ENCODE measurements at places on chromosomes 3 and 15.

DNA sequence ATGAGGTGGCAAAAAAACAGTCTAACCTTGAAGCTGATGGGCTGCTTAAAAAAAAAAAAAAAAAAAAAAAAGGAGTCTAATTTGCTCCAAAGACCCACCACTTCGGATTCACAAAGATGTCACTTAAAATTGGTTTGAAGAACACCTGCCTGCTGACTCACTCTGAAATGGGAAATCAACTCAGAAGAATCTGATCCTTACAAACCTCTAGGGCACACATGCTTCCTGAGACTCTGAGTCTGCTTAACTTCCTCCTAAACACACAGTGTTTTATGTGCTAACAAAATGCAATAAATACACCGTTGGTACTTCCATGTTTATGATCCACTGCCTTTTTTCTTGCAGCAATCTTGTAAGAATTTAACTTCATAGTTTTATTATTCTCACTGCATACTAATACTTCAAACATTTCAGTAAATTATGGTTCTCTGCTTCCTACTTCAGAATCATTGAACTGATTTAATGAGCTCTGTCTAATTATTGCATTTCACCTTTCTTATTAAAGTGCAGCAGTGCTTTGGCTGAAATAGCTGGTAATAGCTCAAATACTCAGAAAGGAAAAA is 73.0 kb upstream of the FRMD4B start:
- DNase-seq, result no peak

GRCh38 chr3:159751146-159751545 is 237.5 kb upstream of the IL12A start:
- no peak for DNase-seq

- peak; percentile 14 for DNase-seq
Observed at GRCh38 chr3:4703054-4703480, 209.9 kb downstream of the ITPR1 start.

DNA sequence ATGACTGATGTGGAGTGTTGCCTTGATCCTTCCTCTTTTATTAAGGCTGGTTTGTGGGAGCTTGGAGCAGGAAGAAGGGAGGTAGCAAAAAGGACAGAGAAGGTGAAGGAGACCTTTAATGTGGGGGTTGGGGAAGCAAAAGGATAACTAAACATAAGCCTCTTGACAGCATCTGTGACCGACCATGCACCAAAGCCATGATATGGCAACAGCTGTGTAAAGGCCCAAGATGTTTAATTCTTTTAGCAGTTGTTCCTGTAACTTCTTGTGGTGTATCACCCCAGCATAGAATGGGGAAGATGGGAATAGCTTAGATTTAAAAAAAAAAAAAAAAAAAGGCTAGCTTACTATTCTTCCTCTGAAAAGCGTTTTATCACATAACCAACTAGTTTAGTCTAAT is 194.7 kb downstream of the KLHL25 start:
- DNase-seq, result no peak

DNA sequence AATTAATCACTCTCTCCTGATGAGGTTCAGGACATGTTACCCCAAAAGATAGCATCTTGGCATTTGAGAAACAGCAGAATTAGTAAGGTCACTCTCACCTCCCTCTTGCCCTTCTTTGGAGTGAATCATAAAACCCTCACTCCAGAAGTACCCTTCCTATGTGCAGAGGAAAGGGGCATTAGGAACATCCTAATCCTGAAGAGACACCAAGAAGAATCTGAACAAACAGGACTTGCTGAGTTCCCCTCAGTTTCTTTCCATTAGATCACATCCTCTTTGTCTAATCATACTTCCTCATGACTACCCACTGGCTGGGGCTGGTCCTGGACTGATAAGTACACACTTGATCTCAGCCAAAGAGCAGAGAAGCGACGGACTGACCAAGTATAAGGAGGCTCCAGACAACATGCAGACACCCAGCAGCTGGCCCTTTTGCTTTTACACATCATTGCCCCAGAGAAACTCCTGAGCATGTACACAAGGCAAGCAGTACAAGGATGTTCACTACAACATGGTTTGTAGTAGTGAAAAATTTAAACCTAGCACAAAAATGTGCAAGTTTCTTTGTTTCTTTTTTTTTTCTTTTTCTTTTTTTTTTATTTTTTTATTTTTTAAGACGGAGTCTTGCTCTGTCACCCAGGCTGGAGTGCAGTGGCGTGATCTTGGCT is 15.0 kb upstream of the TM6SF1 start:
- DNase-seq, result no peak

DNA sequence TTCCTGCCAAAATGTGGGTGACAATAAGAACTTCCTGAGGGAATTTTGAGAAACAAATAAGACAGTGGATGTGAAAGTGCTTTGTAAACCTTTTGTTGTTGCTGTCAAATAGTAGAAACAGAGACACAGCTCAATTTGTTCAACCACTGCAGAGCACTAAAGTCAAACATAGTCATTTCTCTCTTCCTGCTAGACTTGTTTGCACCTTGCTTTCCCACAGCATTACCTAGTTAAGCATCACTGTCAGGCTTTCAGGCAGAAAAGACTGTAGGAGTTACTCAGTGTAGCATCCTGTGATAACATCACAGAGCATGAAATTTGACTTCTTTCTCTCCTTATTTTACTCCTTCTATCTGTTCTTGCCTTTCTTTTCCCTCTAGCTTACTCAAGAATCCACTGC is 27.1 kb downstream of the SLC12A1 start:
- DNase-seq, result peak; percentile 10

GRCh38 chr3:102608875-102609274 is 174.1 kb downstream of the ZPLD1 start:
- no peak for DNase-seq

DNA sequence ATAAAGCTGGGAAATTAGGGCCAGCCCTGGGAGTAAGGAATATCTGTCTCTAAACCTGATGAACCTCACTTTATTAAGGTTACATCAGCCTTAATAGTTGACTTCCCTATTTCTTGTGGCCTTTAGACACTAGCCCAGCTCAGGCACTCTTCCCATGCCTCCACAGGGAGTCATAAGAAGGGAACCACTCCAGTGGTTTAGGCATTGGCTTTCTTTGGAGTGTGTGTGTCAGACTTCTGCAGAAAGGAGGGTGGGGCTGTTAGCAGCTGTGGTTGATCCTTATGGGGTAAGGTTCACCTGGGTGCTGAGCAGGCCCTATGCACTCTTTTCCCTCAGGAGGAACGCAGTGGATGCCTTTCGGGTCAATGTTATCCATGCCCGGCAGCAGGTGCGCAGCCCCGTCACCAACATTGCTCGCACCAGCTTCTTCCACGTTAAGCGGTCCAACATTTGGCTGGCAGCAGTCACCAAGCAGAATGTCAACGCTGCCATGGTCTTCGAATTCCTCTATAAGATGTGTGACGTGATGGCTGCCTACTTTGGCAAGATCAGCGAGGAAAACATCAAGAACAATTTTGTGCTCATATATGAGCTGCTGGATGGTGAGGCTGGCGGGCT is 4.0 kb downstream of the AP2M1 start:
- no peak for DNase-seq
